ENCODE measurements at places on chromosomes 16 and 17.

GRCh38 chr17:78873519-78874340 lies 29.3 kb downstream of the CEP295NL start:
- DNase-seq, result no peak

GRCh38 chr16:68695575-68695974 lies 41.5 kb upstream of the CDH1 start:
- DNase-seq, result no peak

DNA sequence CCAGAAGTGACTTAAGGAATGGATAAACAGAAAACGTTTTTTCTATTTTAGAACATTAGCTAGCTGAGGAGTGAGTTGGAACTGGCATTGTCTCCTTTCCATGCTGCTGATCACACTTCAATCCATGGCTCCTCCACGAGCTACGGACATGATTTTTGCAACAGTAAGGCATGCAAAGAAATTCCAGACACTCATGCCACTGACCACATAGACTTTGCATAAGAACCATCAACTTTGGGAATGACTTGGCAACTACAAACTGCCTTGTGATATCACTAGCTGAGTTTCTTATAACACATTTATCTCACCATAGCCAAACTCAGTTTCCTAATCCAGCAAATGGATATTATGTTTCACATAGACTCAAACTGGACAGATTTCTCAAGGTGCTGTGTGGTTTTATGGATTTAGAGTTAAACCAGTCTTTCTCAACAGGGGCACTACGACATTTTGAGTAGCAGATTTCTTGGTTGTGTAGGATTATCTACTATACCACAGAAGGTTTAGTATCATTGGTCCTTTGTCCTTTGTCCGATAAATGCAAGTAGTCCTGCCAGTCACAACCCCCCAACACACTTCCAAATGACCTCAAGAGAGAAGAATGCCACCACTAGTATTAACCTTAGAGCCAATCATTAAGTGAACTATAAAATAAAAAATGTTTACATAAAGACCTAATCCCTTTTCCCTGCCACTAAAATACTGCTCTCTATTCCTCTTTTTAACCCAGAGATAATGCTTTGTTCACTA lies 48.3 kb upstream of the C17orf78 start:
- DNase-seq, result no peak

DNA sequence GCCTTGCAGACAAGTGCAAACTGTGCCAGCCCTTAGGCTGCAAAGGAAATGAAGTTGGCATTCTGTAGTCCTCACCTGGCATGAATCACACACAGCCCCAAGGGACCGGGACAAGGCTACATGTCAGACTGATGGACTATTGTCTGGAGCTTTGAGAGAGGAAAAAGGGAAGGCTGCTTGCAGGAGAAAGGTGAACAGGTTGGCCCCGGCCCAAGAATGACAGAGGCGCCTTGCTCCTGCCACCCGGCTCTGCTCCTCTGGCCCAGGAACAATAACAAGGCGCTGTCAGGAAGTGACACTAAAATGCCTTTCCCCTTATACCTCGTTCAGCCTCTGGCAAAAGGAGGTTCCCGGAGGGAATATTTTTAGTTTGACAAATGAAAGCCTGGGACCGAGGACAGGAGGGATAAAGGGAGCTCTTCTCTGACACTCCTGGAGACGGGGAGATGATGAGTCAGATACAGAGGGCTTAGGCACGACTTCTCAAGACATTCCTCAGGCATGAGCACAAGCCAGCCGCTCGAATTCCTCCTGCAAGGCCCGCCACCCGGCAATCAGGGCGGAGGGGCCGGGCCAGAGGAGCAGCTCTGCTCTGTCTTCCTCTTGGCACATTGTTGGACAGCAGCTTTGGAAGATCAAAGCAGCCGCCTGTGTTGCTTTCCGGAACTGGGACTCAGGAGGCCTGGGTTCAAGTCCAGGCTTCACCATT lies 105.8 kb downstream of the NOG start:
- DNase-seq, result no peak

All from CD4-positive, alpha-beta T cell treated with Interleukin-15 for 4 hours (primary cell).